NCI-H1105 (cell line): ENCODE measurements at places on chromosomes 4 and X.
A peak's percentile ranks its signal among the peaks of the same experiment; 100 is the strongest.

DNA sequence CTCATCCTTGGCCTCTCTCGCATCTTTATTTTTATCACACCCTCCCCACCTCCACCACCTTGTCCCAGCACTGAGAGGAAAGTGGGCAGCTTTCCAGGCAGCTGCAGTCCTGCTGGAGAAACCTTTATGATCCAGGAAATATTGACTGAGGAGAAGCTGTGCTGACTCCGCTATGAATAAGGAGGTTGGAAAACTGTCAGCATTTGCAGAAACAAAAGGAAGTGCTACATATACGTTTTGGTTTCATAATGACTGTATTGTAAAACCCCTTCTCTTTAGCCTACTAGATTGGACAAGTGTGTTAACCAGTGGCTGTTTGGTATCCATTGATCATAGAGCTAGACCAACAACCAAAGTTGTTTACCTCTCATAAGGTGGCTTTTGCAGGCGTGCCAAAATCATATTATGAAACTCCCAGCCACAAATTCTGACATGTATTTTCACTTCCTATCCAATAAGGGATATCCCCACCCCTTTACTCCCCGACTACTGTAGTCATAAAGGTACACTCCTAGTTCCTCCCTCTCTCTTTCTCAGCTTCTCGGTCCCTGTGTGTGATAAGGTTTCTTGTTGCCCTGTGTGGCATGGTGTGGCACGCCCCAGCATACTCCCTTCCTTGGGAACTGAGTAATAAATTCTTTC lies 88.4 kb downstream of the GPR143 start:
- DNase-seq = peak; percentile 33

- no peak for DNase-seq
These were observed 91.0 kb upstream of the TRIM2 start for GRCh38 chr4:153113061-153113837.

DNA sequence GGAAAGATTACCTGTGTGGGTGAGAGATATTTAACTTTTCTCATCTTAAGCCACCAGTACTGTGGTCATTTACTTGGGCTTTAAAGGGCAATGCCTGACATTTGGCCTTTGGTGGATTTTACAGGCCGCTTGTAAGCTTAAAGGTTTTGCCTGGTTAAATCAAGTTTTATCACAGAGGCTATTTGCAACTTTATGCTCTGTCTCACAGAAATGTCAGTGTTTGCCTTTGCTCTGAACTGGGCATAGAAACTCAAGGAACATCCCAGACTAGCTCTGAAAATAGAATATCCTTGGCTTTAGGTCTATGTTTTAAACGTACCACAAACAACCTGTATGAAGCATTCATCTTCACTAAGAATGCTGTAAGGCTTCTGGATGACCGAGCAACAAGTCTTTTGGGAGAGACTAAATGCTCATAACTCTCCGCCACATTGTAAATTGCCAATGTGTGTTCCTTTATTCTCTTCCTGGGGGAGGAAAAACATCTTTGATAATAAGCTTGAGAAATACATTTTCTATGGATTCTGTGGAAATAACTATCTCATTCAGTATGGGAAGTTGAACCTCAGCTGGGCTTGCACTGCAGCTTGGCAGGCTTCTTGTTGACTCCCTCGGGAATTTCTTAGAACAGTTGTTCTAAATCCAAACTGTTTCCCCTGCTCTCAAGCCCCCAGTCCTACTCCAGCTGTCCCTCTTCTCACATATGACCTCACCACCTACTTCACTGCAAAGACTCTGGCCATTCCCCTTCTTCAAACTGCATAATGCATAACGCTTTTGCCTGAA lies 105.8 kb upstream of the WDR44 start:
- no peak for DNase-seq

GRCh38 chrX:105114554-105115130 lies 105.9 kb downstream of the TEX13A start:
- DNase-seq = no peak

- DNase-seq = no peak
These were observed 28.8 kb downstream of the RPS6KA3 start for GRCh38 chrX:20237864-20238263.

DNA sequence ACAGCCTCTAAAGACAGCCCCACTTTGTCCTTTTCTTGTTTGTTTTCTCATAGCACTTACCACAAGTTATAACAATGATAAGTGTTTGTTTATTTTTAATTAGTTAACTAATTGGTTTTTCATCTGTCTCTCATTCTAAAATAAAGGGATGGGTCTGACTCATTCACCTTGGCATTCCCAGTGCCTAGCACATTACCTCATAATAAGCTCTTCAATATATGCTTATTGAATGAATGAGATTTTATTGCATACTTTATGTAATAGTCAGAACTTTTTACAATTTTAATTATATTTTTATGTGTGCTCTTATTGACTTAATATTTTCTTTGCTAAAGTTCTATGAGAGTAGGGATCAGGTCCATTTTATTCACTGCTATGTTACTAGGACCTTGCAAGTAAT lies 22.8 kb upstream of the PRKG2 start:
- no peak for DNase-seq

- no peak for DNase-seq
These were observed 132.1 kb downstream of the SNCA start for GRCh38 chr4:89704651-89705395.

- no peak for DNase-seq
These were observed 181.0 kb downstream of the SPANXN3 start for GRCh38 chrX:143336261-143336660.

DNA sequence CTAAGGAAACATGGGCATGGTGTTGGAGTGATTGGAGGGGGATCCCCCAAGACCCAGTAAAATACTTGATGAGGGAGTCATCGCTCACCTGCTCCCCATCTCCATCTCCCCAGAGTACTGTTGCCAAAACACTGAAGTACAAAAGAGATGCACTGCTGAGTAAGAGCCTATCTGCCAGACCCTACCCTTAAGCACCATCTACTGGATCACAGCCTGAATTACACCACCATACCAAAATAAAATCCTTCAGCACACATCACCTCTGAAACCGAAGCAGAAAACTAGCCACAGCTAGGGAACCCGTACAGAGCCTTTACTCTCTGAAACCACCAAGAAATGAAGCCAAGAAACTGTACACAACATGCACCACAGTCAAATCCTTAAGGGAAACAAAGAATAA lies 466.3 kb upstream of the ACTRT1 start:
- DNase-seq = no peak

- DNase-seq = no peak
These were observed 364.2 kb downstream of the ADAM29 start for GRCh38 chr4:175282407-175282806.
